ENCODE measurements at places on chromosomes 1 and 21.

DNA sequence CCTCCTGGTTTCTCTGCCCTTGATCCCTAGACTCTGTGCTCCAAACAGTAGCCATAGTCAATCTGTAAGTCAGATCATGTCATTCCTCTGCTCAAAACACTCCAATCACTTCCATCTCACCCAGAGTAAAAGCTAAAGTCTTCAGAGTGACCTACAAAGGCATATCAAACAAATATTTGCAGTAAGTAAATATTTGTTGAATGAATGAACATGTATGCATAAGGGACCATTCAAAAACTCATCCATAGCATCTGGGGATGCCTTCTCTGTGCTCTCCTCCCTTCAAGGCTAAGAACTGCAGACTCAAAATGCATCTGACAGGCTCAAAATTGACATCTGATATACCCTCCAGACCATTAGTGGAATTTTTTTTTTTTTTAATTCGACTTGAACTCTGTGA is 18.1 kb upstream of the AK5 start:
- DNase-seq = no peak

GRCh38 chr1:12185036-12185917 is 18.5 kb downstream of the TNFRSF1B start:
- DNase-seq = no peak

DNA sequence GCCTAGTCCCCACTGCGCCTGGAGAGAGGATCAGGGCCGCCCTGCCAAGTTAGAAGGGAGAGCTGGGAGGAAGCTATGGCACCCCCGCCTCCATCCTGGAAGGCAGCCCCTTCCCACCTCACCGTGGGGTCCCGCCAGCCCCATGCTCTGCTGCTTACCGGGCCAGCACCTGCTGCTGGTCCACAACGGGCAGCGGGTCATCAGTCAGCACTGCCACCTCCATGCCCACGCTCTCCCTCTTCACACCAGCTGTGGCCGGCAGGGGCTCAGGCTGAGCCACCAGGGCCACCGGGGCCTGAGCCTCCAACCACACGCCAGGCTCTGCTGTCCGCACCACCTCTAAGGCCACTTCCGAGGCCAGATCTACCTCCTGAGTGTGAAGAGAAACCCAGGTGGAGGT is 23.5 kb upstream of the DDOST start:
- no peak for DNase-seq

- no peak for DNase-seq
These were observed 132.2 kb downstream of the CLIC6 start for GRCh38 chr21:34800797-34801518.

GRCh38 chr1:213742992-213743391 is 244.8 kb upstream of the PROX1 start:
- no peak for DNase-seq

DNA sequence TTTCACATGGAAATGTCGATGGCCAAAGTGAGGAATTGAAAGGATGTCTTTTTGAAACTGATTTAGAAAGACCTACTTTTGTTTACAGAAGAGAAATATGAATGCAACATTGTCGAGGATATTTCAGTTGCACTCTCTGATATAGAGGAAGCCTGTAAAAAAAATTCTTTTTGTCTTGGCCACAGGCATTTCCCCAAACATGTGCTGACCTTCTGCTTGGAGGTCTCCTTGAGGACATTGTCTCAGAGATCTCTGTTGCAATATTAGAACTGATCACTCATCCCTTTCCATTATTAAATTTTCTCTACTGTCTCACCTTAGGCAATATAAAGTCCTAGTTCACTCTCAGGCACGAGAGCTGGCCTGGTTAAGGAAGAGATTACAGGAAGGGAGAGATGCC is 16.0 kb downstream of the S100A11 start:
- DNase-seq = no peak

DNA sequence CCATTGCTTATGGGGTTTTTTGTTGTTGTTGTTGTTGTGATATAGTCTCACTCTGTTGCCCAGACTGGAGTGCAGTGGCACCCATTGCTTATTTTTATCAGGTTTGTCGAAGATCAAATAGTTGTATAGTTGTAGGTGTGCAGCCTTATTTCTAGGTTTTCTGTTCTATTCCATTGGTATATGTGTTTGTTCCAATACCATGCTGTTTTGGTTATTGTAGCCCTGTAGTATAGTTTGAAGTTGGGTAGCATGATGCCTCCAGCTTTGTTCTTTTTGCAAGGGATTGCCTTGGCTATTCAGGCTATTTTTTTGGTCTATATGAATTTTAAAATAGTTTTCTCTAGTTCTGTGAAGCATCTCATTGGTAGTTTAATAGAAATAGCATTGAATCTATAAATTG is 11.6 kb downstream of the ZNF678 start:
- no peak for DNase-seq

DNA sequence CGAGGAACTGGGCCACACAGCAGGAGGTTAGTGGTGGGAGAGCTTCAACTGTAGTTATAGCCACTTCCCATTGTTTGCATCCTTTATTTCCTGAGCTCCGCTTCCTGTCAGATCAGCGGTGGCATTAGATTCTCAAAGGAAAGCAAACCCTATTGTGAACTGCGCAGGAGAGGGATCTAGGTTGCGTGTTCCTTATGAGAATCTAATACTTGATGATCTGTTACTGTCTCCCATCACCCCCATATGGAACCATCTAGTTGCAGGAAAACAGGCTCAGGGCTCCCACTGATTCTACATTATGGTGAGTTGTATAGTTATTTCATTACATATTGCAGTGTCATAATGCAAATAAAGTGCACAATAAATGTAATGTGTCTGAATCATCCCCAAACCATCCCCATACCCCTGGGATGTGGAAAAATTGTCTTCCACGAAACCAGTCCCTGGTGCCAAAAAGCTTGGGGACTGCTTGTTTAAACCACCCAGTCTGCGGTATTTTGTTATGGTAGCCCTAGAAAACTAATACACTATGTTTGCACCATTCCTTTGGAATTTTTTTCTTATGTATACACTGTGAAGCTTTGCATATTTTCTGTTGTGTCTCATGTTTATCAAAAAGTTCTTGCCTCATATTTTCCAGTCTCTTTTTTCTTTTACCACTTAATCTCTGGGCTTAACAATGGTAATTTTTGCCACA is 136.6 kb upstream of the IVNS1ABP start:
- no peak for DNase-seq

GRCh38 chr1:162590101-162590500 is 28.6 kb downstream of the UAP1 start:
- DNase-seq = no peak

DNA sequence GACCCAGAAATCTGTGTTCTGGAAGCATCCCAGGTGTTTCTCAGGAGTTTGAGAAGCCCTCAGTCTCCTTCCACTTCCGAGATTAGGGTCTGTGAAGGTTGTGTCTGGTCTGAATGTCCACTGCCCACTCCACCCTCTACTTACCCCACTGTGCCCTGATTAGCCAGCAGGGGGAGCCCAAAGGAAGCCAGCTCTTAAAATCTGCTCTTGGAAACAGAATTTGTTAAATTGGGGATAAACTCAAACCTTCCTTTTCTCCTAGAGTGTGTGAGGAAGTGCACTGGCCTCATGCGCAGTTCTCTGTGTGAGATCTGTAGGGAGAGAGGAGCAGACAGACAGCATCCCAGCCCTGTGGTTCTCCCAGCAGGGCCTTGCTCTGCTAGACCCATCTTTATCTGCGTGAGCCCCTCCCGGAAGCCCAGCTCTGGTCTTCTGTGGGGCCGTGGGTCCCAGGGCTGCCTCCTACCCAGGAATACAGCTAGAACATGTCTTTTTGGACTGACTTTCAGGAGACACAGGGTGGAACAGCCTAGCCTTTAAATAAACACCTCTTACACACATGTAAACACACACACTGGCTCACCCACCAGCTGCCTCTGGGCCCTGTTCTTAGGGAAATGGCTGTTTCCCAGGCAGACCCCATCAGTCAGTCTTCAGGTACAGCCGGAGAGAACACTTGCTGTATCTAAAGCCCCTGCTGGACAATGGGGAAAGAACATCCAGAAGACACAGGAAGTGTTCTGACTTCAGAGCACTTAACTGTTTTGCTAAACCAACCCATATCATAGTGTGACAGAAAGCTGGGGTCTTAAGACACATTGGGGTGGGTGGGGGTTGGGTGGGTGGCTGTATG is 52.2 kb downstream of the SMYD2 start:
- DNase-seq = peak; percentile 3

Measured in activated gamma-delta T cell treated with anti-CD3 and anti-CD28 coated beads, Interleukin-2, amount 50 U/mL, for 16 hours (primary cell).